Activated T-cell treated with anti-CD3 and anti-CD28 coated beads for 1 hour (primary cell): ENCODE measurements at places on chromosomes 6 and 20.

GRCh38 chr6:49453221-49453620, 9.8 kb downstream of the MMUT start:
- DNase-seq = no peak

DNA sequence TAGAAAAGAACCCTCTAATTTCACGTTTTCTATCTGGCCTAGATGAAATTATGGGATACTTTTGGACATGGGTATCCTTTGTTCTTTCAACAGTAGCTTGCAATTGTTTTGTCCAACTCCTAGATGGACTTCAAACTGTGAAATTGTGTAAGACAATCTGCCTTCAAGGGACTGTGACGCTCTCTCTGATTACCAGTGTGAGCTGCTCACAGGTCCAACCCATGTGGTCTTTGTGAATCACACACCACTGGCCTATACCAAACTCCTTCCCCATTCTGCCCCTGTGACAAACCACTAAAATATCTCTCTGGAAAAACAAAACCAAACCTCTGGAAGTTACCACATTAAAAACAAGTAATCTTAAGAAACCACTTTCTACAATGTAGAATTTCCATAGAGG, 59.5 kb downstream of the NINL start:
- DNase-seq = no peak

GRCh38 chr6:14816116-14816859, 429.6 kb upstream of the JARID2 start:
- DNase-seq = no peak

- DNase-seq = no peak
Measured at GRCh38 chr20:4721719-4722118, at the start of gene PRND. Gene PRND (plus strand): TSS chr20:4721909. CDS start chr20:4724552, 2,643 bp downstream.

DNA sequence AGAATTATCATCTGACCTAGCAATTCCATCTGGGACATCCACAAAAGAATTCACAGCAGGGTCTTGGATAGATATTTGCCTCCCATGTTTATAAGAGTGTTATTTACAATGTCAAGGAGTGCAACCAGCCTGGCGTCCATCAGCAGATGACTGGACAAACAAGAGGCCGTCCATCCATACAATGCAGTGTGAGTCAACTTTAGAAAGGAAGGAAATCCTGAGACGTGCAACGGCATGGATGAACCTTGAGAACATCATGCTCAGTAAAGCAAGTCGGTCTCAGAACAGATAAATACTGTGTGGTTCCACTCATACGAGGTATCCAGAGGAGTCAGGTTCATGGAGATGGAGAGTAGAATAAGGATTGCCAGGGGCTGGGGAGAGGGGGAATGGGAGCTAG, 46.4 kb downstream of the FOXF2 start:
- no peak for DNase-seq

- DNase-seq = no peak
Measured at GRCh38 chr6:132788658-132789395, 9.6 kb downstream of the SLC18B1 start.

GRCh38 chr20:57728762-57729161, 18.9 kb upstream of the PMEPA1 start:
- no peak for DNase-seq

GRCh38 chr6:159030168-159030567, 14.6 kb downstream of the TAGAP start:
- DNase-seq = no peak

DNA sequence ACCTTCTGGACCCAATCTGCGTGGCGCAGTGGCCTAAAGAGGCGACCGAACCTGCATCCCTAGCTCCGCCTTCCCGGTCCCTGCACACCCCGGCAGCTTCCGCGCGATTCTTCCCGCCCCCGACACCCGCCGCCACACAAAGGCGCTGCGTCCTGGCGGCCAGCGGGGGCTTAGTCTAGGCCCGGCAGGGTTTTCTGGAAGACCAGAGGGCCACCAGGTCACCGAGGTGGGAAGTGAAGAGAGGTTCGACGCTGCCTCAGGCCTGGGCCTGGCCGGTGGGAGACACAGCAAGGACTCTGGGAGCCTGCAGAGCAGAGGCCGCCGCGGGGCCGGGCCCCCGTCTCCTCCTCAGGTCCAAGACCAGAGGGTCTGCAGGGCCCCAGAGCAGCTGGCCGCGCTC, 154.9 kb downstream of the OR2B2 start:
- peak; percentile 33 for DNase-seq

DNA sequence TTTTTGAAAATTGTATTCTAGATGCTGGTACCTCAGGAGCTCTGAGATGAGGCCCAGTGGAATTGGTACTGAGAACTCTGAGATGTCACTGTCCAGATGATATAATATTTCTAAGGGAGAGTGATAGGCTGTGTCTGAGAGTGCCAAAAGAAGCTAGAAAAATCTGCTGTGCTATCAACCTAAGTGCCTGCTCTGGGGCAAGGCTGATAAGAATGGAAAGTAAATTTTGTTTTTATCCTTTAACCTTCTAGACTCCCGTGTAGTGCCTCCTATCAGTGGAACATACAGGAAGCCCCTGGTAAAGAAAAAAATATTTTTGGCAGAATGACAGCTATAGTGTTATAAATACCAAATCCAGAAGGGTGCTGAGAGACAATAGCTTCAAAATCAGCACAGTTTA, 348.2 kb downstream of the TFAP2B start:
- no peak for DNase-seq

GRCh38 chr6:39181333-39181732, 47.9 kb downstream of the KCNK5 start:
- DNase-seq = no peak

- no peak for DNase-seq
Measured at GRCh38 chr20:33267701-33268100, 15.3 kb upstream of the BPIFB1 start.

DNA sequence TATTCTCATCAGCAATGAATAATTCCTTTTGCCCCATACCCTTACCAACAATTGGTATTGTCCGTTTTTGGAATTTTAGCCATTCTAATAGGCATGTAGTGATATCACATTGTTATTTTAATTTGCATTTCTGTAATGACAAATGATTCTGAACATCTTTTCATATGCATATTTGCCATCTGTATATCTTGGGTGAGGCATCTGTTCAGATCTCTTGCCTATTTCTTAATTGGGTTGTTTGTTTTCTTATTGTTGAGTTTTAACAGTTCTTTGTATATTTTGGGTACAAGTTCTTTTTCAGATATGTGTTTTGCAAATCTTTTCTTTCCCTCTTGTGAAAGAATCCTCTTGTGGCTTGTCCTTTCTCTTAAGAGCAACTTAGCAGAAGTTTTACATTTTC, 69.6 kb downstream of the ZNF292 start:
- DNase-seq = no peak

DNA sequence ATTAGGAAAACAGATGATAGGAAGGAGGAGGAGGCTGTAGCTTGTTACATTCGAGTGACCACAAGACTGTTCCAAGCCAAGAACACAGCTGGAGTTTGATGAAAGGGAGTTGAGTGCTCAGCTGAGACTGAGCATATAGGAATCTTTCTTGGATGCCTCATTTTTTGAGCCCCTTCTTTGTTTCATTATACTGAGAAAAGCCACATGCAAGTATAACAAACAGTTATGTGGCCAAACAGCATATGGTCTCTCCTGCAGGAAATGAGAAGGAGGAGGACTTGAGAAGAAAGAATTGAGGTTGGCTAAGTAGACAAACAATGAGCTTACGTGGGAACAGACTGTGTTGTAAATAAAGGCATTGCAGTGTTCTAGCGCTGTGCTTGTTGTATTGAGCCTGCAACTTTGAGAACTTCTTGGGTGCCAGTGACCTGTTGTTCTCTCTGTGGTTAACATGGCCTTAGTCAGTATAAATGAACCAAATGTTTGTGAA, 78.3 kb downstream of the AKAP7 start:
- no peak for DNase-seq

GRCh38 chr6:28814032-28814976, 109.5 kb downstream of the TRIM27 start:
- DNase-seq = no peak

- no peak for DNase-seq
Measured at GRCh38 chr6:90103056-90103800, 193.4 kb downstream of the BACH2 start.

DNA sequence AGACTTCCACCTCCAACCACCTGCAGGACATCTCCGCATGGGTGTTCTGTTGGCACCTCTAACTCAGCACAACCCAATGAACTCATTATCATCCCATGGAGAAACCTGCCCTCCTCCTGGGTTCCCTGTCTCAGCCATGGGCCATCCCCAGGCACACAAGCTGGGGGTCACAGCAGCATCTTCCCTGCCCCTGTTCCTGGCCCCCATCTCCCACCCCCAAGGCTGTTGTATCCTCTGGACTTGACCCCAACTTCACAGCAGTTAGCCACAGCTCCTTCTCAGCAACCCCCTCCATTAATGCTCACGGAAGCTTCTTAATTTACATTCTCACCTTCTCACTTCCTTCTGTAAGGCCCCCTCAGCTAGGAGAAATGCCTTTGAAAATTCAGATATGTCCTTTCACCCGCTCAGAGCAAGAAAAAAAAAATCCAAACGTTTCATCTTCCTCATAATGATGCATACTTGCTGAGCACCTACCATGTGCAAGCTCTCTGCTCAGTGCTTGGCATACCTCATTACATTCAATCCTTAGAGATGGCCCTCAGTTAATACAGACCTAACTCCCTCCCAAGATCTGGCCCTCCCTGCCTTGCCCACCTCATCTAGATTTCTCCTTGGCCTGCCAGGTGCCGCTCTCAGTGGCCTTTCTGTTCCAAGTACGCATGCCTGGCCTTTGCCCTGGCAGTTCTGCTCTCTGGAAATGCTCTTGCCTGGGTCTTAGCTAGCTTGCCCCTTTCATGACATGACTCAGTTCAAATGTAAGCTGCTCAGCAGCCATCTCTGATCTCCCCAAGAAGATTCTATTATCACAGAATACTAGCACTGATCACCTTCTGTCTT, 2.5 kb upstream of the NELFCD start:
- no peak for DNase-seq

- DNase-seq = no peak
Measured at GRCh38 chr6:26029570-26029856, 57.7 kb upstream of the HFE start.

DNA sequence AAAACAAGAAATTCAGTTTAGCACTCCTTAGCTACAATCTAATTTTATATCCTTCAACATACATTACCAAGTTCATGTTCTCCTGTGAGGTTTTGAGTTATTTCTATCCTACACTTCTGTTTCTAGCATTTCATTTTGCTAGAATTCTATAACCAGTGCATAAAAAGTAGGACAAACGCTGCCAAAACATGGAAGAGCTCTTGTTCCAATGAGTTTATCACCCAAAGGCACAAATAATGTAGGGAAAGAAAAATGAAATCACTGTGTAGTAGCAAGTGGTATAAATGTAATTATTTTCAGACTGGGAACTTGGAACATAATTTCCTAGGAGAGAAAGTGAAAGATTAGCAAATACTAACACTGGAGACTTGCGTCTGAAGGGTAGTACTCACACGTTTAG, 413.3 kb upstream of the NRSN1 start:
- DNase-seq = no peak

GRCh38 chr6:144377586-144378210, 92.6 kb downstream of the UTRN start:
- DNase-seq = no peak

GRCh38 chr6:36780442-36781177, 58.6 kb downstream of the CPNE5 start:
- no peak for DNase-seq

DNA sequence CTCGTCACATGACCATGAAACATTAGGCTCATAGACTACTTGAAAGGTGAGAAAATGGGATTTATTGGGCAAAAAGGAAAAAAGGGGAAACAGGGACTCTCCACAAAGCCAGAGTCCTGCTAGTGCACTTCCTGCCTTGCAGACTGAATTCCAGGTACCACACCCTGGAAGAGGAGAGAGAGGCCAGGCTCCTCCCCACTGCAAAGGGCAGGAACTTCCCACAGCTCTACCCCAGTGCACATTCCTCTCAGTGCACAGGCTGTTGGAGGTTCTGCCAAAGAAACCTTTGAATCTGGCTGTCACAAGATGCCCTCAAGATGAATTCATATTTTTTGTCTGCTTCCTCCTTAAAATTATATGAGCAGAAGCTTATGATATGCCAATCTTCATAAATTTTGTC, 920.4 kb upstream of the GJE1 start:
- no peak for DNase-seq

DNA sequence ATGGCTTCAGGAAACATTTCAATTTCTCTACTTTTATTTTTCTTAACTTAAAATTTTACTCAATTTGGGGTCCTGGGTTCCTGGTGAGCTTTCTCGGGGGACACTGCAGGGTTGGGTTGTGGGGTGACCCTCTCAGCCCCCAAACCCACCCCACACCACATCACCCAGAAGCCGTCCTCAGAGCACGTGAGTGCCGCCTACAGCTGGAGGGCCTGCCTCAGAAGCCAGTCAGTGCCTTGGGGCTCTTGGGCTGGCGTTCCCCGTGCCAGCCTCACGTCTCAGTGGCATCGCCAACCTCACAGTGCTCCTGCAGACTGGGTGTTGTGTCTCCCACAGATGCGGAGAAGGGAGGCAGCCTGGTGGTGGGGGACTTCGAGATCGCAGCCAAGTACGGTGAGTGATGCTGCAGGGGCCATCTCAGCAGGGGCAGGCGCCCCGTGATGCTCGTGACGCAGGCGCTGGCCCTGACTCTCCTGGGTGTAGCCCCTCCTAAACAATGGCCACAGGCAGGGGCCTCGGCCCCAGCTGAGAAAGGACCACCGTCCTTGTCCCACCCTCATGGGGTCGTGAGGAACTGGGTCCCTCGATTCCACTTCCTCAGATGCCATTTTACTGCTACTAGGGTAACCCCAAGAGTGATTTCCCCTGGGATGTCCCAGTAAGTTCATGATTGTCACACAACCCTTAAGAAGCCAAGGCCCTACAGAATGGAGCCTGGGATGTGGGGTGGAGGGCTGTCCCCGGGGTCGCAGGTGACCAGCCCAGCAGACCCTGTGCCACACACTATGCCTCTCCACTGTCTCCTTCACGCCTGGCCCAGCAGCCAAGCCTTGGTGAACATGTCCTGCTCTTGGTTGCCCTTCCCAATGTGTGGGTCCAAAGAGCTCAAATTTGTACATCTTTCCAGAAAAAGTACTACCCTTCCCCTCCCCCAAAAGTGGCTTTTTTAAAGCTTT, 23.8 kb upstream of the PYGB start:
- no peak for DNase-seq

GRCh38 chr20:57396212-57396983, 5.2 kb downstream of the RBM38 start:
- DNase-seq = no peak

GRCh38 chr20:62776692-62777527, 19.4 kb upstream of the MRGBP start:
- peak; percentile 38 for DNase-seq

DNA sequence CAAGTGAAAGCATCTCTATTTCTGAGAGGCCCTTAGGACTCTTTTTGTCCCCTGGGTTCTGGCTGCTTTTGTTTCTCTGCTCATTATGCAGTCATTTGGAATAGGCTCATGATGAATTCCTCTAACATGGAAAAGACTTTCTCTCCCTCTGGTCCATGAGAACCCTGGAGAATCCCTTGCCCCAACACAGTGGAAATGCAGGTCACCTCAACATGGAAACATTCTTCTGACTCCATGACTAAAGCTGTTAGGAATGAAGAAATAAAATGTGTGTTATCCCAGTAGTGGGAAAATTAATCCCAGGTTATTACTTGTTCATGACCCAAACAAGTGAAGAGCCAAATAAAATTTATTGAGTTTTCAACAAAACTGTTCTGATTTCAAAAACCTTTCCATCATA, 458.6 kb downstream of the EPM2A start:
- DNase-seq = no peak

- DNase-seq = no peak
Measured at GRCh38 chr6:3618642-3619041, 132.9 kb downstream of the PXDC1 start.
